Stimulated activated CD4-positive, alpha-beta T cell treated with anti-CD3 and anti-CD28 coated beads, TNF-alpha, amount 100 ng/mL, for 24 hours (primary cell): ENCODE measurements at places on chromosomes 4 and X.

DNA sequence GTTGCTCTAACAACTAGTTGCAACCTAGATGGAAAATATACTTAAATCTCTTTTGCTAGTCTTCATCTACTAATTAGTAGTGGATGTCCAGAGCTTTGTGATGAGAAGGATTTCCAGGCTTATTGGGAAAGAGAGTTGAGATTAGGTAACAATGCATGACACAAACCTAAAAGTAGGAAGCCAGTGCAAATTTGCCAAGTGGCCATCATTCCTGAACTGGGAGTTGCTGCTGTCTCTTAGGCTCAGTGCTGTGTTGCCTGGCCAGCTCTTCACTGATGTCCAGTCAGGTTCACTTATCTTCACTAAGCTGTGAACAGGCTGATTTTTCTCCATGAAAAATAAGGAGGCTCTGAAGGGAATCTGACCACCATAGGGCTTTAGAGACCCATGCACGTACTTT is 105.6 kb upstream of the AMOT start:
- DNase-seq, result no peak

DNA sequence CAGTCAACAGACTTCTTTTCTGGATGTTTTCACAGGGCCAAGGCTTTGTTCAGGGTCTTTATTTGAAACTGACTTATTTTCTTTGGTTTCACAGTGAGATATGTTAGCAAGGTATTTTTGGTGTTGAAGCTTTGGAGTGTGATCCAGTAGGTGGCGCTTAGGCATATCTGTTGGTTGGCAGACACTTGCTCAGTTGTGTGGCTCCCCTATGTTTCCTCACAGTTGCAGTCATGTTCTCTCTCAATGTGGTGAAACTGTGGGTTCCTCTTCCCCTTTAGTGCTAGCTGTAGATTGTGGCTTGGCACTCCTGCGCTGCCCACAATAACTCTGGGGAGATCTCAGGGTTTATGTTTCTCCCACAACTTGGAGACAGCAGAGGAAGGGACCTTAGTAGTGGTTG is 460.8 kb downstream of the SLITRK2 start:
- no peak for DNase-seq

DNA sequence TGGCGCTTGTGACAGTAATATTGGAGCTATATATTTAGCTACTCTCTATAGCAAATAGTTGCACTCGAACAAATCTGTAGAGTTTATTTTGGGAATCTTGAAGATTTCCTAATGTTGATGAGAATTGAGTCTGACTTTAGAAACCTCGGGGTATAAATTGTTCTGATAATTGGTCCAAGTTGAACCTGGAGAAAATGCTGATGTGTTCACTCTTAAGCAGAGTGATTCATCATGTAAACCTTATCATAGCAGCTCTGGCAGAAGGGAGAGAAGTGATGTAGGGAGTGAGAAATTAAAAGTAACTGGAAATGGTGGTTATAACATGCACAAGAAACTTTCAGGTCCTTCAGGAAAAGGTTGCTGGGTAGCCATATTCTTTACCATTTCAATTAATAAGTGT is 16.4 kb upstream of the SLC4A4 start:
- DNase-seq, result no peak

DNA sequence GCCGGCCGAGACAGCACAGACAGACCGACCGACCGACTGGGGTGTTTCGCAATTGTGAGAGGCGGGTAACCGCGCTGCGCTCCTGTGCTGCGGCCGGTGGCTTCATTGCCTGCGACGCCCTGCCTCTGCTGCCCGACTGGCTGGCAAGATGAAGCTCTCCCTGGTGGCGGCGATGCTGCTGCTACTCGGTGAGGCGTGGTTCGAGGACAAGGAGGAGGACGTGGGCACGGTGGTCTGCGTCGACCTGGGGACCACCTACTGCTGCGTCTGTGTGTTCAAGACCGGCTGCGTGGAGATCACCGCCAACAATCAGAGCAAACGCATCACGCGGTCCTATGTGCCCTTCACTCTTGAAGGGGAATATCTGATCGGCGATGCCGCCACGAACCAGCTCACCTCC is 565.7 kb upstream of the SMIM31 start:
- DNase-seq, result no peak

GRCh38 chrX:28884823-28885222 is 297.6 kb downstream of the IL1RAPL1 start:
- DNase-seq, result no peak

- DNase-seq, result no peak
These were observed 130.4 kb downstream of the INPP4B start for GRCh38 chr4:142715727-142716126.

DNA sequence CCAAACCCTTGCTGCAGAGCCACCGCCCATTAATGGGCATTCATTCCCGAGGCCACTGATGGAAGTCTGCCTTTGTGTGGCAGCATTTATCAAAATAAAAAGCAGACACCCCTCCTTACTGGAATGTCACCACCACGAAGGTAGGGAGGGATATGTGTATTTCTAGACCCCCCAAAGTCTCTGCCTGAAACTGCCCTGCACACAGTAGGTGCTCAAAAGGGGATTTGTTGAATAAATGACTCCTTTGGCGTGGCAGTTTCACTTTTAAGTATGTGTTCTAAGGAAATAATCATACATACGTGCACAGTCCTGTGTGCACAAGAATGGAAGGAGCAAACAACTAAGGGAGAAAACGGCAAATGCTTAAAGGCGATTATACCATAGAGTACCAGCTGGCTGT is 23.6 kb upstream of the GLOD5 start:
- no peak for DNase-seq

- no peak for DNase-seq
These were observed 13.5 kb downstream of the PRKX start for GRCh38 chrX:3699821-3700381.

DNA sequence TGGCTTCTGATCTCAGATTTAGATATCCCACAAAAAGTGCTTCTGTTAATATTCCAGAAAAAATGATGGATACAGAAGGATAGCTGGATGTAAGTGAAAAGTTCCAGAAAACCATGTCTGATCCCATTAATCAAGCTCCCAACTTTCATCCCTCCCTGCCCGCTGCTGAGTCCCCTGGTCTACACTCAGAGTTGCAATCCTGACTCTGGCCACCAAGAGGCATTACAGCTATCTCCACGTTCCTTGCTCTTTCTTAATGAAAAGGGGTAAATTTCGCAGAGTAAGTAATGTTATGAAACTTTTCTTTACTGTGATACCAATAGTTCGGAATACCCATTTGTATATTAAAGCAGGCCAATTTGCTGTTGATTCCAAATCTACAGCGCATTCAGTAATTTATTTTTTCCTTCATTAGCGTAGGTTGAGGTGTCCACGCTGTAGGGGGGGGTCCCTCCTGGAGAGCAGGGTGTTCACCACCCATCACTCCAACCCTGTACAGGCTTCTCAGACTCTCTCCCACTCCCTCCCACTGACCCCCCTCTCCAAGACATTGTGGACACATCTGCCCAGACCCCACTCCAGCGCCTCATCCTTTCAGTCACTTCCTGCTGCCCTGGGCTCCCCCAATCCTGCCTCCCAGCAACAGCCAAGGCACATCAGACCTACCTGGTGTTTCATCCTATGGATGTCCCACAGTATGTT is 55.1 kb downstream of the RAB40A start:
- no peak for DNase-seq

DNA sequence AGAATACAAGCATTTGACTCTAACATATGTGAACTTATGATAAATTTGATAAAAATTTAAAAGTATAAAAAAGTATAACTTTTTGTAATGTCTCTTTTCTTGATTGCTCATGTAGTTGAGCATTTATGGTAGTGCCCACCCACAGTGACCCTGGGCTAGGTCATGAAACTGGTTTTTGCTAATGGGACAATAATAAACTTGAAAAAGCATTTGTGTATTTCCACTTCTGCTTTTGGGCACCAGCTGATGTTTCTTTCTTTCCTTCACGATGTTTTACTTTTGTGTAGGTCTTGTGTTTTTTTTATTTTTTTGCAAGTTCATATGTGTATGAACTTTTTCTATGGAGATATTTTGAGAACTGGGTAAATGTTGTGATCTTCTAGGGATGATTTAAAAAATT is 313.1 kb downstream of the CBLL2 start:
- no peak for DNase-seq

GRCh38 chr4:145619639-145619996 is 433 bp downstream of the MMAA start:
- peak; percentile 42 for DNase-seq

GRCh38 chr4:103012551-103012950 is 7.0 kb downstream of the SLC9B1 start:
- DNase-seq, result no peak

- no peak for DNase-seq
These were observed 181.0 kb downstream of the AASDH start for GRCh38 chr4:56206258-56206657.

DNA sequence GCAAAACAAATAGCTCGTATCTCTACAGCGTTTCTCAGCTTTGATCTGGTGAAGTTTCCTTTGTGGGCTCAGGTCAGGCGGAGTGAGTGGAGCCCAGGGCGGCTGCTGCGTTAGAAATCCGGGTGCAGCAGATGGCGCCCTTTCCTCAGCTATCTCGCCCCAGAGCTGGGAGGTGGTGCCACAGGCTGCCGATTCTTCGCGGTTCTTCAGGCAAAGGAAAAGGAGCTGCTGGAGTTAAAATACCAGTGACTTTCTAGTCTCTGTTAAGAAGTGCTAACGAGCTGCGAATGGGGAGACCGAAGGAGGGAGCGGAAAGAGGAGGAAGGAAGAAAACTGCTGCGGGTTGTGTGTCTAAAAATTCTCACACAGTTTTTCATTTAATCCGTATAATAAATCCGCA is 114.6 kb downstream of the CPE start:
- DNase-seq, result peak; percentile 45

GRCh38 chr4:122707497-122707896 is 25.0 kb upstream of the BBS12 start:
- DNase-seq, result no peak

- DNase-seq, result no peak
These were observed 583.9 kb downstream of the BCOR start for GRCh38 chrX:39513836-39514235.

DNA sequence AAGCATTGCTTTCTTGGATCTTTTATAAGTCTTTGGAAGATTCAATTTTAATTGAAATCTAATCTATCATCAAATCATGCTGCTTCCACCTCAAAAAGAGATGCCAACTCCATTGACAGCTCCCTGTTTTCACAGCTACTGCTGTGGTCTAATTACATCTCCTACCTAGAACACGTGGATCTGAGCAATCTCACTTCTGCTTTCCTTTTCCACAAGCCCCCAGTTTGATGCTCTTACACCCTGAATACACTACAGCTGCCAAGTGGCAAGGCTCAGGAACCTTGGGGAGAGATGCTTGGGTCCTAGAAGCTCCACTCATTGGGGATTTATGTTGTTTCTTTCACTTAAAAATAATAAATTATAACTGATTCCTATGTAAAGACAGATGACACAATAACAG is 172.0 kb downstream of the CFAP299 start:
- no peak for DNase-seq

DNA sequence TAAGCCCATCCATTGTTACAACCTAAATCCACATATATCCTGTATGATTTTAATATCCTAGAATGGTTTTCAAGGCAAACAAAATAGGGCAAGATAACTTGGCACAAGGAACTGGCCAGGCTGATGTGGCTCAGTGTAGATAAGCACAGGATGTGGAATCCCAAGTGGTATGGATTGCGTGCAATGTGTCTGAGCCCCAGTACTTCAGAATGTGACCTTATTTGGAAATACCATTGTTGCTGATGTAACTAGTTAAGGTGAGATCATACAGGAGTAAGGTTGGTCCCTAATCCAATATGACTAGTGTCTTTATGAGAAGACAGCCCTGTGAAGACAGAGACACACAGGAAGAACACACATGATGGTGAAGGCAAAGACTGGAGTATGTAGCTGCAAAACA is 72.4 kb downstream of the IL21 start:
- no peak for DNase-seq

DNA sequence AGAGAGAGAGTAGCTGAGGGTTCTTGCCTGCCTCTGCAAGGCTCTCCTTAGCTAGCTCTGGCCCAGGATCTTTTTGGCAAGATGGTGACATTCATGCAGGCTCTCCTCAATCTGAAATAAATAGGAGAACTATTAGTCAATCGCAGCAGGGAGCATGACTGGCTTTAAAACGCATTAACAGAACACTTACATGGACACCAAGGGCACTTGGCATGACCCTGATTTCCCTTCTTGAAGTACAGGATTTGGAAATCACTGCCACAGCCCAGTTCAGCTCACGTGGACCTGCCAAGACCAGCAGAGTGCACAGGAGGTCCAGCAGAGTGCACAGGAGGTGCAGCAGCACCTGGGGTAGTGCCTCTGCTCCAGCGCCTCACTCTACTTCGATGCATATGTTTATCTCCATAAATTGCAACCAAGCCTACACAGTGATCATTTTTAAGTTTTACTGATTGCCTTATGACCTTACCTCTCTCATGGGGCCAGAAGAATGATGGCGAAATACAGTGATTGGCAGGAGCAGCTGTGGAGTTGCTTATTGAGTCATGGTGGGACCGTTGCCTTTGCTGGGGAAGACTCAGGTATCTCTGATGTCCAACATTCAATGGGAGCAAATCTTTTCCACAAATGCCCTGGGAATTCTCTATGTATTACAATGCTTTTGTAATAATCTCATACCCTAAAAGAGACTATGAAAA is 122.4 kb downstream of the SYNPO2 start:
- no peak for DNase-seq

- no peak for DNase-seq
These were observed 716 bp downstream of the KIT start for GRCh38 chr4:54658252-54659093.

- no peak for DNase-seq
These were observed 295.3 kb downstream of the GRID2 start for GRCh38 chr4:92599044-92599443.

DNA sequence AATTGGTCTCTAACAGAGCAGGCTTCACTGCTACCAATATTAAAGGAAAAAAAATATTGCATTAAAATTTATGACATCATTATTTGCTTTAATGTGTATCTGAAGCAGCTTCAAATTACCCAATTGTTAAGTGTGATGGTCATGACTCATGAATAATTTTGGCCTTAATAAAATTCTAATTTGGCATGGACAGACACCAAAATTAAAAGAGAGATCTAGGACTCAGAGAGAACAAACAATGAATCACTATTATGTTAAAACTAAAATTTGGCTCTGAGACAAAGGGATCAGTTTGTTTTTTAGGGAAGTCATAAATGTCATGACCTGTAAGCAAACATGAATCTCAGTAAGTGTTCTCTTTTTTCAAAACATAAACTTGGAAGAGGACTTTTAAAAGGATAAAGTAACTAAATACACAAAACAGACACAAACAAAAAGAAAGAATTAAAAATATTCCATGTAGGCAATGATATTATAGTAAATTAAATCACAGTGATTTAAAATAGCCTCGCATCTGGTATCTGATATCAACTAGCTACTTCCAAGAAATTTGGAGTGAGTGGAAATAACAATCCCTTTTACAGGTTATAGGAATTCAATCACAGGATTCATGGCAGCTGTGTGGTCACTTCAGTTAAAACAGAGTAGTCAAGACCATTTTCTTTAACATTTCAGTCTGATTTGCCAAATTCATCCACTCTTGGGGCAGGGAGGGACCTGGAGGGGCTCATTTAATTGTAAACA is 11.6 kb downstream of the VEGFC start:
- no peak for DNase-seq
